CD4-positive, alpha-beta T cell treated with Interleukin-10 for 1 hour (primary cell): ENCODE measurements at places on chromosomes 1 and 21.

DNA sequence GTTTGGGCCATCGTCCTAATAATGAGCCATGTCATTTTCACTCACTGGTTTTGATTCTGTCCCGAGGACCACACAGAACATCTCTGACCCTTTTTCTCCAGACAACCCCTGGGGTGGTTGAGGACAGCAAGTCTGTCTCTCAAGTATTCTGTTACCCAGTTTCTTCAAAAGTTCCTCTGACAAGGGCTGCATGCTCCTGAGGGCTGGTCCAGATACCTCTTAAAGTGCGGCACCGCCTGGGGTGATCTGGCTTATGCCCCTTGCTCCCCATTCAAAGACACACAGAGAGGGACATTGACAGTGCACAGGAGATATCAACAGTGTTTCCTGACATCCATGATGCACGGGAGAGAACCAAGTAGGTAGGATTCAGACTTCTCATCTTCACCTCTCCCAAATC lies 132.9 kb upstream of the EDN2 start:
- DNase-seq = no peak

- DNase-seq = no peak
Measured at GRCh38 chr21:38609580-38609979, 111.3 kb upstream of the ERG start.

DNA sequence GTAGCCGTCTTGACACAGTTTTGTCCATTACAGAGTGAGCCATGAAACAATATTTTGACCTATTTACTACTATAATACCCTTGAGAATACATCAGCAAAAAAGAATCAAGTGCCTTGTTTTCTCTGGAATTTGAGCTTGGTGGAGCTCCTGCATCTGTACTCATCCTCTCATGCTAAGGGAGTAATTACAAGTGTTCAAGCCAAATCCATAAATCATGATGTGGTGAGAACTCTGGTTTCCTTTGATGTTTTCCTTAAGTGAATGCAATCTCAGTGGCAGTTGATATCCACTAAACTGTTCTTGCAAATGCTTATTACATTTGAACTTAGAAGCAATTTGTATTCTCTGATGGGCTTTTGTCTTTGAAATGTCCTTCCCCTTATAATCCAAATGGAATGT lies 824.6 kb upstream of the TMPRSS15 start:
- DNase-seq = no peak

GRCh38 chr1:159999204-159999603 lies 32.6 kb downstream of the PIGM start:
- DNase-seq = no peak

DNA sequence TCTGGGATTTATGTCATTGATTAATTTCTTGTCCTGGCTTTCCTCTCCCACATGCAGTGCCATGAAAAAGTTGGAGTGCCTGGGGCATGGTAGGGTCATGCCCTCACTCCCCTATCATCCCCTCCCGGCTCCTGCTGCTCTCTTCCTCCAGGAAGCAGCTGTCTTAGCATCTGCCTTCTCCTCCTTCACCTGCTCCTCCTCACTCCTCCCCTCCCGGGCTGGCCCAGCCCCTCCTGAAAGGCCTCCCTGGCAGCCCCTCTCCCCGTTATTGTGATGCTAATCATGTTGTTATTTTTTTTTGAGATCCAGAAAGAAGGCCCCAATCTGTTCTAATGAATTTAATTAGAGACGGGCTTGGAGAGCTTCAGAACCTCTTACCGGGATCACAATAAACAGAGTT lies 36.3 kb upstream of the NFASC start:
- DNase-seq = no peak

DNA sequence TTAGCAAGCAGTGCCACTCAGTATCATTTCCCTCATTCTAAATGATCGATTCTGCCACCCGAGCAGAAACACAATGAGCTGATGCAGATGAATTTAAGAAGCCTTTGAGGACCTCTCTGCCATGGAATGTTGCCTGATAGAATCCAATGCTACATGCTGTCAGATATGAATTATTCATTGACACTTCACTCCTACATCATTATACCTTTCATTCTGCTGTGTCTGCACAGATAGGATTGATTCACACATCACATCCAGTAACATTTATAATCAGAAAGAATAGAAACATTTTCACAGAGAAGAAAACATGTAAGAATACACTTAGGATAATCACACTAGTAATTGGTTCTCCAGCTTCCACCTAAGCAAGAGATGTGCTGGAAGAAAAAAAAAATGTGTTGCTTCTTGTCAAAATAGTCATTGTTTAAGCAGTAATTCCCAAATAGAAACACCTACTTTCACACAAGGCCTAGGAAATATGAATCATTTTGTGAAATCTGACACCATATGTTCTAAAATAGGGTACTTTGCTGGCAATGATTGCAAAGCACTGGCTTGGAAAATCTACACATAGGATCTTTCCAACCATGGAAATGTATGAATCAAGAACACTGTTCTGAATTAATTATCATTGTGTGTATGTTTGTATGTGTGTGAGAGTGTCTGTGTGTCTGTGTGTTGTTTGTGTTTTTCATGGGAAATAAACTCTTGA lies 110.1 kb downstream of the GRIK1 start:
- DNase-seq = no peak

DNA sequence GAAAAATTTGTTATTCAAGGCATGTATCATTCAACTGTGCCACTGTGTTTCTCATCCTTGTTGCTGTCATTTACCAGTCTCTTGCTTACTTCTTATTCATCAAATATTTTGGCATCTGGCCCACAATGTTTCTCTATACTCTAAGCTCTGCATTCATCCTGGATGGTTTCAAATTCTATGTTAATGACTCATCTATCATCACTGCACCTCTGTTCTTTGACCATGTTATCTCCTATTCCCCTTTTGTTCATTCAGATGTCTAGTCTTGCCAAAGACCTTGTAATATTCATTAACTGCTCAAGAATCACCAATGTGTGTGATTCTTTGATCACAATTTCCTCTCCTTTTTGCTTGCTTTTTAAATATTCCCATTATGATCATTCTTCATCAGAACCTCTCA lies 54.6 kb upstream of the PRKACB start:
- DNase-seq = no peak

DNA sequence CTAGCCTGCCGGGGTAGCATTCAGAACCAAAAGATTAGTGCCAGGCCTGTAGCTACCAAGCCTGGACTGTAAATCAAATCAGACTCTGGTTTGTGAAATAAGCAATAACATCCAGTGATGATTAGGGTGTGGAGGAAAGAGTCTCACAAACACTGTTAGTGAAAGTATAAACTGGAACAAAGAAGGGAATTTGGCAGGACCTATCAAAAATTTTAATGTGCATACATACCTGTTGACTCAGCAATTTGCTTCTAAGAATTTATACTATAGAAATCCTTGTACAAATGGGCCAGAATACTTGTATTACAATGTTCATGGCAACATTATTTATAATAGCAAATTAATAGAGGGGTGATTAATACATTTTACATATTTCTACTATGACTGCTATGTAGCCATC lies 109.8 kb upstream of the WARS2 start:
- DNase-seq = no peak
